ENCODE measurements at places on chromosomes 5 and 9.

DNA sequence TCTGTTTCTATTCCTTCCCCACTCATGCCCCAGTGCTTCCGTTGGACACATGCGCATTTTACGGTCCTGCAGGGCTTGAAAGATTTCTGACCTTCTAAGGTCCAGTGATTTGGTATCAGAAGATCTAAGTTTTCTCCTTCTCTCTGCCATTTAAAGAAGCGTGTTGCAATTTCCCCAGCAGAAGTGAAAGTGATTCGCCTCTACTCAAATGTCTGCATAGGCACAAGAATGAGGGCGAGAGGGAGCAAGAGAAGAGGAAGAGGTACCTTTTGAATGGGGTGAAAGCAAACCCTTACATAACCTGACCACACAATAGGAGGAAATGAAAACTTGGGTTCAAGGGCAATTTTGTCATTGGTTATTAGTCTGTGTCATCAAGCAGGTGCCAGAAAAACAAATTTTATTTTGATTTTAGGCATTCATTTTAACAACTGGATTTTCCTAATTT, 31.7 kb upstream of the NR3C1 start:
- DNase-seq, result no peak

GRCh38 chr9:84811072-84811750, 141.7 kb downstream of the NTRK2 start:
- no peak for DNase-seq

DNA sequence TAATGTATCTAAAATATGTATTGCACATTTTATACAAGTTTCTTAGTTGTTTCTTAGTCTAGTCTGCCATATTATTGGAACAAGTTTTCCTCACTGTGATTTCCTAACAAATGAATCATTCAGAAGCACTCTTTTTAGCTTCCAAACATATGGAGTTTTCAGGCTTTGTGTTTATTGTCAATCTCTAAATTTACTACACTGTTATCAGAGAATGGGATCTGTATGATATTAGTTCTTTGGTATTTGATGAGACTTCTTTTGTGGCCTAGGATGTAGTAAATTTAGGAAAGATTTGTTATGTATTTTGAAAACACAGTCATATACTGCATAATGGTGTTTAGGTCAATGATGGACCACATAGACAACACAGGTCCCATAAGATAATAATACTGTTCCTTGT, 25.7 kb downstream of the SREK1IP1 start:
- DNase-seq, result no peak

DNA sequence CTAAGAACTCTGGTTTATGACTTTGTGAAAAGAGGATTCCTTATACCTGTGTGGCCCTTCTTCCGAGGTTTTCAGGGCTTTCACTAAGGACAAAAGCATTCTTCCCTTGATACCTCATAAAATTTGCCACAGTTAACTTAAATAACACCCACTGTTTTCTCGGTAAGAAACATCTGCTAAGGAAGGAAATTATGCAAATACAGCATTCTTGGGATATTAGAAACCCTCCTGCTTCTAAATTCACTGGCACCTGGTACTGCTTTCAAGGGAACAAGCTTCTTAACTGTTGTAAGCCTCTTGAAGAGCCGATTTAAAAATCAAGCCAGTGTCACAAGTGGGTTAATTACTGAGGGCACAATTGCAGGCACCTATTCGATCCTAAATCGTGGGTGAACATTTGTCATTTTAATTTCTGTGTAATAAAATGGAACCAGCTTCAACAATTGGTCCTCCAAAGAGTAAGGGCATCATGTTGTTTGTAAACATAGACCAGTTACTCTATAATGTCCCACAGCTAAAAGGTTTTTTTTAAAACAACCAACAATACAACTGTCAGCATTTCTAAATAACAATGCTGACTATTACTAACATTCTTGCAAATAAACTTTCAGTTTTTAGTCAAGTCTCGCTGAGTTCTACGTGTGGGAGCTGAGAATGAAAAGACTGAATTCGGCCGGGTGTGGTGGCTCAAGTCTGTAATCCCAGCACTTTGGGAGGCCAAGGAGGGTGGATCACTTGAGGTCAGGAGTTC, 26.6 kb downstream of the AK3 start:
- DNase-seq, result peak; percentile 29

DNA sequence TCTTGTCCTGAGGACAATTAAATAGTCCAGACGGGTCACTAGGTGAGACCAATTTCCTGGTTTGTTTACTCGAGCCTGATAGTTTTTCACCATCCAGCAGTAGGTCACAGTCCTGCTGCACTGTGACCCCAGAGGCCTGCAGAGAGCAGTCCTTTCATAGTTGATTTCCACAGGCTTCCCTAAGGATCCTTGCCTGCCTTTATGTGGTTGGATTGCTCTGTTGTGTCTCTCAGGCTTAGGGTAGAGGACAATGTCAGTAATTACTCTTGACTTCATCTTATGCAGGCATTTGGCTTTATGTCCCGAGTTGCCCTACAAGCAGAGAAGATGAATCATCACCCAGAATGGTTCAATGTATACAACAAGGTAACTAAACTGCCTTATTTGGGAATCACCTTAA, 9.0 kb upstream of the CATSPER3 start:
- DNase-seq, result no peak

GRCh38 chr5:68303038-68303738, 87.6 kb downstream of the PIK3R1 start:
- no peak for DNase-seq

DNA sequence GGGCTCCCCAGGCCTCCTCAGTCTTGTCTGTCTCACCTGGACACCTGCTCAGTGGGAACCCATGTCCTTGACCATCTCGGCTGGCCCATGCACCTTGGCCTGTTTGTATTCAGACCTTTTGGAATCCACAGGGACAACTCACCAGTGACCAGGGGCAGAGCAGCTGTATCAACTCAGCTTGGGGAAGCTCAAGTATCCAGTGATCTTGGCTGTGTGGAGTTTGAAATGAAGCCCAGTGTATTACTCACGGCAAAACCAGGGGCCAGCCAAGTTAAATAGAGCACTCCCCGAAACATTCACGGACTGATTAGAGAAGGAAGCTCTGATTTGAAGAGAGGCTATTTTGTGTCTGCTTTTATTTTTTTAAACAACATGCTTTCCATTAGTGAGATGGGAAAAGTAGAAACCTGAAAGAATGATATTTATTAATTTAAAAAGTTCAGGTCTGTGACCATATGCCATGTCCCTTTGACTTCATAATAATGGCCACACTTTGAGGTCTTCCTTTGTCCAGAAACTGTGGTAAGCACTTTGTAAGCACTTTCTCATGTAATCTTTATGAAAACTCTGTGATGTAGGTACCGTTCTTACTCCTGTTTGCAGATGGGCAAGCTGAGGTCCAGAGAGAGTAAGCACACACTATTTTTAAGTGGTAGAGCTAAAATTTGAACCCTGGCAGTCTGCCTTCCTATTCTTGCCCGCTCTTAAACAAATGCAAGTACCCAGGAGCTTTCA, 656.5 kb downstream of the BNC2 start:
- no peak for DNase-seq

GRCh38 chr9:89470224-89470839, 27.6 kb downstream of the SEMA4D start:
- DNase-seq, result no peak

GRCh38 chr5:150762211-150762610, 3.4 kb upstream of the DCTN4 start:
- DNase-seq, result no peak

- DNase-seq, result no peak
Observed at GRCh38 chr5:112208699-112209615, 210.1 kb downstream of the EPB41L4A start.

DNA sequence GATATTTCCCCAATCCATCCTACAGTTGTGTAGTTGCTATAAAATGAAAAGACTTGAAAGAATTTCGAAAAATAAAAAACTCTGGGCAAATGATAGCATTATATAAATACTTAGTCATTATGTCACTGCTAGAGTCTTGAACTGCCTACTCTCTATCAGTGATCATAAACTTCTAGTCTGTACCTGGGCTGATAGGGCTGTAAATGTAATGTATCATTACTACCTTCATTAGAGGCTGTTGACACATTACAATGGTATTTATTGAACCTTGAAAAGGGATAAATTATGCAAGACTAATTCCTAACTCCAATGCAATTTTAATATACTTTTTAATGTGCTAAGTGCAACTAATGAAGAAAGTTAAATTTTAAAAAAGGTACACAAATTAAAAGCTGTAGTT, 214.1 kb upstream of the EFNA5 start:
- DNase-seq, result no peak

DNA sequence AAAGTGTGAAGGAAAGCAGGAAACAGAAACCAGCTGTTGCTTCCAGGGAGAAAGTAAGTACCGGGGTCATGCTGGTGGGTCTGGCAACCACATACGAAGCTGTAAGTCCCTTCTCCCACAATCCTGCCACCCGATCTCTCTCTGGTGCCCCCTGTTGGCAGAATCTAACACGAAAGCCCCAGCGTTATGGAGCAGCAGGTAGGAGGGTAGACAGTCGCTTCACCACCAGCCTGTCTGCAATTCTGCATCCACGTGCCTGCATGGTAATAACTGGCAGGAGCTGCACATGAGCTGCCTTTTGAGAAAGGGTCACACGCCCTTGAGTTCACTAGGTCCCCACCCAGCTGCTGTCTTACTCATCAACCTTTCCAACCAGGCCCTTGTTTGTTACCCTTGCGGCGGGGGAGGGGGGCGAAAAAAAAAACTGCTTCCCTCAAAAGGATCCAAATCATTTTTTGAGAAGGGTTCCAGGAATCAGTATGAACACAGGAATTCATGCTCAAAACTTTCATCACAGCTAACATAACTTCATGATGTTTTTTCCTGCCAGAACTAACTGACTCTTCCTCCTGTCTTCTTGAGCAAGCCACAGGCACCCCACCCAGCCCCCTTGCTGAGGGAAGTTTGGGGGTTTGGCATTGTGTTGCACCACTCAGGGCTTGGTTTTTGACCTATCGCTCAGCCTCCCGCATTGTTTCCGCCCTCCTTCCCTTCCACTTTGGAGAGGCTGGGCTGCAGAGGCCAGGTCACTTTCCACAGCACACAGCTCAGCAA, 19.6 kb upstream of the TMEM252 start:
- DNase-seq, result peak; percentile 32

- DNase-seq, result no peak
Observed at GRCh38 chr5:33675958-33676464, 215.8 kb downstream of the ADAMTS12 start.

DNA sequence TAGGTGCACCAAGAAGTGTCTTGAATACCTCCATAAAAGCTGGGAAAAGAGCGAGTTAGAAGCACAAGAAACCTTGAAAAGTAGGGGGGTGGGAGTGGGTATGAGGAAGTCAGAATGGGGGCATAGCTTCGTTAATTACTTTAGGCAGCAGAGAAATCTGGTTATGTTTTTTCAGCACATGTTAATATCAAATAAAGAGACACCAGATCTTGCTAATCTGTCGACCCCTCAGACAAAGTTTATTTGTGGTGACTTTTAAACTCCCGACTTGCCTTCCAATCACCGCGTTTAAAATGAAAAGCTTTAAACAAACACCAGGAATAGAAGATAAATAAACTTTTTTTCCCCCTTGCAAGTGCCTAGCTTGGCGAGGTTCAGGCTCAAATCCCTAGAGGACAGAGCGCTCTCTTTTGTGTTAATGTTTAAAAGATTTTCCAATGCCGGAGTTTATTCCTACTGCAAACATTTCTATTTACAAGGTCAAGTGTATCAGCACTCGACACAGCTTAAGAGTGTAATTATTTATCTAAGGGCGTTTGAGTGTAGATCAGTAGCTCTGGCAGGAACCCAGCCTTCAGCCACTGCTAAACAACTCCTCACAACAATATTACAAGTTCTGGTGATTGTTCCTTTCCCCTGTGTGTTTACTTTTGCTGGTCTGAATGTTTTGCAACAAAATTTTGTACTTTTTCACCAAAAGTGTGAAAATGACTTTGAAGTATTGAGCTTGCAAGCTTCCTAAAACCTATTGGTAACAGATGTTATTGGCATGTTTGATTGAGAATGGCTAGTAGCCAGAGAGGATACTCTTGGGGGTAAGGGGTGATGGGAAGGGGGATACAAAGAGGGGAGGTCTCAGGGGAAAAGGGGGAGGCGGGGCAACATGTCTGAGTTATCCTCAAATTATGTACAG, 3.8 kb downstream of the GAS1 start:
- no peak for DNase-seq

GRCh38 chr5:10737880-10738279, 23.2 kb downstream of the DAP start:
- DNase-seq, result no peak

DNA sequence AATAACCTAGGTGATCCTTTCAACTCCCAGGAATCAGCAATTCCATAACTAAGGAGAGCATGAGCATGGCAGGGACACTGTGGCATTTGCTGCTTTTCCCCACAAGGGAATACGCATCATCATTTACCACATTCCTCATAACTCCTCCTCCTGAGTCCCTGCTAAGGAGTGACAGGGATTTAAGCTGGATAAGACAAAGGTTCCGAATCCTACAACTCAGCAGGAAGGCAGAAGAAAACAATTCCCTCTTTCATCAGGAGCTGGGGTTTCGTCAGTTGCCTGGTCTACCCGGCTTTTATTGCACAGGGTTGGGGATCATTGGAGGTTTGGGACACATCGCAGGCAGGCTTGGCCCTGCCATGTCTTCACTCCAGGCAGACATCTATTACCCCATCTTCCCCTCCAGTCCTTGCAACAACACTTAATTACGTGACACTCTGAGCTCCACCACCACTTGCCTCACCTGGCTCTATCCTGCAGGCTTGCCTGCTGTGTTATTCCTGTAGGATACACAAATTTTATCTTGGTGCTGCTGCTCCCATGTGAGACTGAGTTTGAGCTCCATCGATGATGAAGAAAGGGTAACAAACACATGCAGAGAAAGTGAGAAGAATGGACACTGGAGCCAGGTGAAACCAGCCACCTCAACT, 563.0 kb upstream of the KLF4 start:
- no peak for DNase-seq

DNA sequence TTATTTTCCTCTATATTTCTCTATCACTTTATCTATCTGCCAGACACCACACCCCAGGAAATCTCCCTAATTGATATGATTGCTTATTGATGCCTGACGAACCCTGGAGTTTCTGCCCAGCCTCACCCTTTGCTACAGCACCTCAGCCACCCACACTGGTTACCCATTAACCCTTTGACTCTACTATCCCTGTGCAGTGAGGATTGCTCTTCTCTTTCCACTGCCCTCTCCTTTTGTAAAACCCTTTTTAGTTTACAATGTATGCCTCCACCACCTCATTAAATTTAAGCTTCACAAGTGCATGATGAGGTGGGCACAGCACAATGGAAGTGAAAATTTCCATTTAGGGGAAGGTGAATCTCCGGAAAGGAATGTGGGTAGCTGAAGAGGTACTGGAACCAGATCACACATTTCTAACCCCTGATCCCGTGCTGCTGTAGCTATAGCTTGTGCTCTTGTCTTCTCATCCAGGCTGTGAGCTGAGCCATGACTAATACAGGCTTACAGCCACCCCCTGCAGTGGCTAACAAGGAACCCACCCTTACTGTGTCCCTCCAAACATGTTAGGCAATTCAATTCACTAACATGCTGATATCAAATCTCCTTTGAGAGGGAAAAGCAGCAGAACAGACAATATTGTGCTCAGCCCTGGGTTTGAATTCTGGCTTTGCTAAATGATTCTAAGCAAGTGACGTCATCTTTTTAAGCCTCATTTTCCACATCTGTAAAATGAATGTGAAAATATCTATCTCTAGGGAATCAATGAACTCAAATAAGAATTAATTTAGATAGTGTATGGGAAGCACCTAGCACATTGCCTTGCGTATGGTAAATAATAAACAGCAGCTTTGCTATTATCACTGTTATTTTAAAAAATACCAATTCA, 186.9 kb upstream of the TRIM32 start:
- no peak for DNase-seq
